NCI-H187 (cell line): ENCODE measurements at places on chromosomes 11 and 22.

GRCh38 chr11:111513240-111513605, 1.0 kb upstream of the BTG4 start:
- no peak for DNase-seq

DNA sequence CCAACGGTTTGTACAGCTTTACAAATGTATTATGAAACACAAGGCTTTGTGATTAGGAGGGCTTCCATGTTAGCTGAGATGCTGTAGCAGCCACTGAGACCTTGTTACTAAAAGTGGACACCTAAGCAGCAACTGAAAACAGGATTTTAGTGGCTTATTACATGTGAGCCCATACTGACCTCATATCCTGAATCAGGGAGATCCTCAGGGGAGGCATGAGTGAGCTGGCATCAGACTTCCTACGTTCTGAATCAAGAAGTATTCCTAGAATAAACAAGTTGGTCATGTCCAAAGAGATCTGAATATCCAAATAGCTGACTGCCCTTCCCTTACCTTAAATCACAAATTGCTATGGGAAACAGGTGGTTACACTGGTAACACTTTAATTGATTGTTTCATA, 59.1 kb upstream of the SCUBE2 start:
- no peak for DNase-seq

GRCh38 chr11:8459711-8460399, 134.2 kb downstream of the STK33 start:
- DNase-seq, result no peak

- no peak for DNase-seq
Observed at GRCh38 chr22:30202531-30203006, 44.0 kb downstream of the LIF start.

- DNase-seq, result peak; percentile 47
Observed at GRCh38 chr11:112762707-112763090, 198.5 kb upstream of the NCAM1 start.

- no peak for DNase-seq
Observed at GRCh38 chr22:27793576-27793975, 8.0 kb downstream of the MN1 start.

DNA sequence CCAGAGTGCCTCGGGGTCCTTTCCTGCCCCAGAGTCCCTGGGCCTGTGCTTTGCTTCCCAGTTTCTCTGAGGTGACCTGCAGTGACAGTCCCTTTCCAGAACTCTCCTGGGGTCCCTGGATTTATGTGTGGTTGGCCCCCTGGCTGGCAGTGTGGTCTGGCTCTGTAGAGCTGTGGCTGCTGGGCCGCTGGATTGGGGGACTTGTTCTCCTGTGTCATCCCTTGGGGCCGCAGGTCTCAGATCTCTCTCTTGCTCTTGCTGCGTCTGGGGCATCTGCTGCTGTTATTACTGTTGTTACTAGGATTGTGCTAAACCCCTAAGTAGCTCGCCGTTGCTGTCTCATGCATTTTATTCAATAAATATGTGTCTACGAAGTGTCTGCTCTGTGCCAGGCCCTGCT, 31.9 kb downstream of the FAM83F start:
- DNase-seq, result no peak

GRCh38 chr22:24758164-24758799, 16.2 kb downstream of the PIWIL3 start:
- no peak for DNase-seq

DNA sequence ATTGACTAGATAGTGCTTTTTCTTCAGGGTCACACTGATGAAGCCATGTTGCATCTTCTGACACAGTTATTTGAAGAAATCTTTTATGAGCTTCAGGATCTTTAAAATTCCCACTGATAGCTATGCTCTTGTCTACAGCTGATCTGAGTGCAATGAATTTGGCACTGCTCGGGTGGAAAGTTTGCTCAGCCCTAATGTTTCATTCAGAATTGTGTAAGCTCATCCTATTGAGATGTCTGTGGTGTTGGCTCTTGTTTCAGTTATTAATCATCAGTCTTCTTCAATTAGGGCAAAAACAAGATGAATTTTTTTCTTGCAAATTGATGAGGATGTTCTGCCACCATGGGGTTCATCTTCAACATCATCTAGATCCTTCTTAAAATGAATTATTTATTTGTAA, 1387.0 kb upstream of the RAG2 start:
- DNase-seq, result no peak
